HuH-7 (cell line): ENCODE measurements at places on chromosomes 12 and 14.
A peak's percentile ranks its signal among the peaks of the same experiment; 100 is the strongest.

DNA sequence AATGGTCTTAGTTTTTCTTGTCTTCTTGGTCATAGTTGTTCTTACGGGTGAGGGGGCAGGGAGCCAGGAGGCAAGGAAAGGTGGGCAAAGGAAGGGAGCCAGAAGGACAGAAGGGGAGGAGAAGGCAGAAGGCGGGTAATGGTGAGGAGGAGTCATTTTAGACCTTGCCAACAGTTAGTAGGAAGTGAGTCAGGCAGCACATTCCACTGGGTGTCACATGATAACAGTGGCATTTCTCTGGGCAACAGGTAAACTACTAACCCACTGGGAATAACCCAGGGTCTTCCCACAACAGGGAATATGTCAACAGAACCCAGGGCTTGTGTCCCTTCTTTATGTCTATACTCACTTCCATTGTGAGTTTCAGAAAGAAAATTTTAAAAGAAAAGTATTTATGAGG is 127.6 kb downstream of the SLC8A3 start:
- DNase-seq, result no peak

DNA sequence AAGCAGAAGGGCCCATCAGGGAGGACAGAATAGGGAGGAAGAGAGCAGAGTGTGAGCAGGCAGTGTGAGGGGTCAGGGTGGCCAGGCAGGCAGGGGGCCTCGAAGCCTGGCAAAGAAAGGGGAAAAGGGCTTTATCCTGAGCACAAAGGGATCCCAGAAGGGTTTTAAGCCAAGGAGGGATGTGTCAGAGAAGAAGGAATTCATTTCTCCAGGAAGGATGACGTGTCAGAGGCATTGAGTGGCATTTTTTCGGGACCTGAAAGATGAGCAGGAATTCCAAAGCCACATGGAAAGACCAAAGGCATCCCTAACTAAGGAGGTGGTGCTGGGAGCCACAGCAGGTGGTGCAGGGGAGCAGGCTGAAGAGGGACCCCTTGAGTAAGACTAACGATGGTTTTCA is 132.1 kb downstream of the DICER1 start:
- DNase-seq, result no peak

GRCh38 chr12:25929142-25929541 is 29.3 kb upstream of the RASSF8 start:
- DNase-seq, result no peak

- peak; percentile 30 for DNase-seq
Measured at GRCh38 chr12:68611094-68611805, 551 bp downstream of the RAP1B start.

GRCh38 chr12:48980389-48980952 is 2.3 kb downstream of the WNT1 start:
- peak; percentile 94 for DNase-seq

GRCh38 chr12:25960961-25961360 is 2.5 kb downstream of the RASSF8 start:
- DNase-seq, result no peak

DNA sequence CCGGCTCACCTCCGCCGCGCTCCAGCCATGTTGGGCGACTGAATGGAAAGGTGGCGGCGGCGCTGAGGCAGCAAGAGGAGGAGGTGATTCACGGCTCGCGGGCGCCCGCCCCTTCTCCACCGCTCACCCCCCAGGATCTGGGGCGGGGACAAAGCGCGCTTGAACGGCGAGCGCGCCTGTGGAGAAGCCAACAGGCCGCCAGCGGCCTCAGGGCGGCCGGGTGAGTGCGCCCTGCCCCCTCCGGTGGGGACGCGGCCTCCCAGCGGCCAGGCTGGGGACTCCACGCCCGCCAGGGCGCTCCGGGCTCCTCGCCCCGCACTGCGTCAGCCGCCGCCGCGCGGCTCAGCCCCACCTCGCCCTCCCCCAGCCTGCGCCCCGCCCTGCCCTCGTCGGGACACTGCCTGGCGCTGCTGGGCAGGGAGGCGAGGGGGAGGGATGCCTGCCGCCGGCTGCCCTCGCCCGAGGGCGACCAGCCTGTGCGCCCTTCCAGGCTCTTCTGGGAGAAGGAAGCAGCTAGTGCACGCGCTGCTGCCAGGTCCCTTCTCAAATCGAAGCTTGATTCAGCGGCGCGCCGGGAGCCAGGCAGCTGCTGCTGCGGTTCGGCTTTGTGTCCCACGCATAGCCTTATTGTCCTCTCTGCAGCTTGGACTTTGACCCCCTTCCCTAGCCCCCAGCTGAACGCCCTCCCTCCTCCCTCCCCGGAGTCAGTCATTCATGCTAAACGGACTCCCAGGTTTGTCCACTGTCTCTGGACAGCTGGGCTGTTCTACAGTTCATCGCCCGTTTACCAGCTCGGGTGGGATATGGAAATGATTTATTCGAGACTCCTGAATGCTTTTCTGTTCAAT is at the start of gene KIF21A:
Gene KIF21A (minus strand): TSS at position 40 of the 848 bp plus-strand sequence. CDS start 150 bp downstream, outside the sequence.
- DNase-seq, result peak; percentile 84

DNA sequence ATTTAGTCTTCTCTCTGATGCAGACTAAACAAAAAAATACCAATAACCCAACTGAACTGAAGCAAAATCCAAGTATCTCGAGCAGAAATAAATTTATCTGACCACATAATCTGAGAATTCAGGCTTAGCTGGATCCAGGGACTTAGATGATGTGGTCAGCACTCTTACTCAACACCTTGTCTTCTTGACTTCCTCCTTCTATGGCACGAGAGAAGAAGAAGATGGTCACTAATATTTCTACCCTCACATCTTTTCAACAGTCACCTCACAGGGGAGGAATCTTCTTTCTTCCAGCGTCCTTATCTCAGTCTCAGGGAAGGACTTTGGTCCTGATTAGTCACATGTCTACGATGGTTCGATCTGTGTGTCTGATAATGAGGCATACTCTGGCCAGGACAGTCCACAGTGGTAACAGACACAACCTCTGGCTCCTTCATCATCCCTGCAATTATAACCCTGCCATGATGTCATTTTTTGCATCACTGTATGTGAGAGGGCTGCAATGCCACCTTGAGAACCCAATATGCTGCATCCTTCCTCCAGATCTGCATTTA is 15.8 kb downstream of the RGS6 start:
- DNase-seq, result no peak

GRCh38 chr14:20294636-20295035 is 11.1 kb downstream of the TTC5 start:
- DNase-seq, result no peak

DNA sequence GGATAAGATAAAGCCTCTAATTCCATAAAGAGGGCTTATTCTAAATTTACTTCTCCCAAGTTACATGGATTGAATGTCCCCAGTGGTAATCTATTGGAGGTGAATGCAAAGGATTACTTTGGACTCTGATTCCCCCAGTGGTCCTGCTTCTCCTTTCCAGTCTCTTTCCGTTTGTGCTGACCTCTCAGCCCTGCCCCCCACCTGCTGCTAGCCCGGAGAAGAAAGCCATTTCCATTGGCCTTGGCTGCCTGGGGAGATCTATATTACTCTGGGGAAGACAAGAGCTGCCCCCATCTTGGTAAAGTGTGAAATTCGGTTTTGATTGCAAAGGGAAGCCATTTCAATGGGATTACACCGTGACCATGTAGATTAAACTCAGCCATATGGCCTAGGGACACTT is 13.3 kb downstream of the ASCL1 start:
- DNase-seq, result no peak

DNA sequence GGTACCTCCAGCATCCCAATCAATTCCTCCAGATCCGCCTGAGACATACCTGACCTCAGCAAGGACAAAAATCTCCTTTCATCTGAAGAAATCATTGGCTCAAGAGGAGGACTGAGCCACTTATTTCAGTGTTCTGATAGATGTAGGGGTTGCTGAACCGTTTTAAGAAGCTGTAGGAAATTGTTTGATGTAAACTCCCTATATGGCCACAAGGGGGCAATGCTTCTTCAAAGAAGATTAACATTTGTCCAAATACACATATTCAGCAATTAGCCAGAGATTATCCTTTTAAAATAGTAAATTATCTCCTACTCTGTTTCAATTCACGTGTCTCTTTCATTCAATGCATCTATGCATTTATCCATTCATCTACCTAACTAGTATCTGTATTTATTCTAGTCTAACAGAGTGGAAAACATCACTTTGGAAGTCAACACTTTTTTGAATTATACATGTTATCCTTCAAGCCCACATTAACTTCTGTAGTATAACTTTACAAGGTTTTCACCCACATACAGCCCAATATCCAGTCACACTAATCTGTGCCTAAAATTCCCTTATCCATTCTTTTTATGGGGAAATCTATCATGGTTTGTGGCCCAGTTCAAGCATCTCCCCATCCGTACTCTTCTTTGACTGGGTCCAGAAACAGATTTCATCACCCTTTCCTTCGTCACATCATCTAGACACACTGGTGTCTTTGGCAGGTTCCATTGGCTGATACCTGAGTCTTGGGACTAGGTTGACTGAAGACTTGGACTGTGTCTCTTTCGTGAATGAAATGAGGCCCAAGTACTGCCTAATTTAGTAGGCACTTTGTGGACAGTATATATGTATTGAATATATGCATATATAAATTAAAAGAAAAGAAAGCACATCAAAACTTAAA is 411.0 kb upstream of the OR4E1 start:
- DNase-seq, result peak; percentile 7

GRCh38 chr12:57243521-57244311 is 7.3 kb downstream of the STAC3 start:
- DNase-seq, result peak; percentile 82

DNA sequence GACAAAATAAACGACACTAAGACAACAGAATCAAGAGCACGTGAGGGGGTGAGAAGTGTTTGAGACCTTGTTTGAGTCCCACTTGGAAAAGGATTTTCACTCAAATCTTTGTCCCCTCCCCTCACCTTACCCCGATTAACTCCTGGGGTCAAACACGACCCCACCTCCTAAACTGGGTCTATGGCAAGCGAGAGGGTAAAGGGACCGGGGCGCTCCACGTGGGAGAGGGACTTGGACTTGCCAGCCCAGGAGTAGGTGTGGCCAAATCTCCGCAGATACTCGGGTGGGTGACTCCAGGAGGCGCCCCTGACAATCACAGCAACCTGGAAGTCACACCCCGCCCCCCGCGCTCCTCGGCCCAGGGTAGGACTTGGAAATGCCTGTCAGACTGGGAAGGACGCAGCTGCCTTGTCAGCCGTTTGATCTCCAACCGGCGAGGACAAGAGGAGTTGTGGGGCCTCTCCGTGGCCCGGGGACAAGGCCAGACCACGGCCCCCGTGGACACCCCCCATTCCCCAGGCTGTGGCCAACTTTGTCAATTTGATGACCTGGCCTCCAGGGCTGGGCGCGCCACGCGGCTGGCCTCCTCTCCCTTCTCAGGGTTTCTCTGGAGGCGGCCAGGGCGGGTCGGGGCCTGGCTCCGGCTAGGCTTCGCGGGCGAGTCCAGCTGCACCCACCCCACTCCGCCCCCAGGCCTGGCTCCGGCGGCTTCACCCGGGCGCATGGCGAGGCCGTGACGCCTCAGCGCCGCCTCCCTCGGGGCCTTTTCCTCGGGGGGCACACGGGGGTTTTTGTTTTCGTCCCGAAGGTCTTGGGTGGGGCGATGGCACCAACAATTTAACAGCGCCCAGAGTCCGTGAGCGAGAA is 1.1 kb upstream of the BCL11B start:
- DNase-seq, result no peak

DNA sequence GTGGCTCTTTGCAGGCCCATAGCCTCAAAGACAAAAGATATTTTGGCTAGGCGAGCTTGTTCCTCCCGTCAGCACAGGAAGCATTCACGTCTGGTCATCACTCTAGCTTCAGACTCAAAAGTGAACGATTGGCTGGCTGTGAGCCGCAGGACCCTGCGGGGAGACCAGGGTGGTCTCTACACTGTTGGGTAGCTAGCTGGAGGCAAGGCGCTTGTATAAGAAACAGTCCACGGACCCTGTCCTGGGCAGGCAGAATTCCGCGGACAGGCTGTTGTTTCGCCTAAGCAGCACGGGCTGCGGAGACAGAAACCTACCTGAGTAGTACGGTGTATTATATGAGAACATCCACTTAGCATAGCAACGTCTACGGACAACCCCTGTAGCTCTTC is 29.6 kb downstream of the WBP11 start:
- no peak for DNase-seq

- no peak for DNase-seq
Measured at GRCh38 chr14:24368562-24369252, 723 bp downstream of the NFATC4 start.

DNA sequence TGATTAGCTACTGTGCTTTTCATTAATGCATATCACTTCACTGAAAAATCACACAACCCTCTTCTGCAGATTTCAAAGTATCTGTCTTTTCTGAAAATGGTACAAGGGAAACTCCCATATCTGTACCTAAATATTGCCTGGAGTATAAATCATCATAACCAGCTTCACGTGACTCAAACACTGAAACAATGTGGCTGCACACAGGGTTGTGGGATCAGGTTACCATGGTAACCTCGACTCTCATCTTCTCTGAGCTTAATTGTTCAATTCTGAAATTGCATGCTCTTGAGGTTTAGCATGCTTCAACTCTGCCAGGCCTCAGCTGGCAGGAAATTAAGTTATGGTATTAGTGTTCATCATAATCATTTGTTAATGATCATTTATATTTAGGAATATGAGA is 77.5 kb upstream of the CPSF6 start:
- no peak for DNase-seq

- DNase-seq, result no peak
Measured at GRCh38 chr12:64679487-64680001, 69.2 kb downstream of the RASSF3 start.

DNA sequence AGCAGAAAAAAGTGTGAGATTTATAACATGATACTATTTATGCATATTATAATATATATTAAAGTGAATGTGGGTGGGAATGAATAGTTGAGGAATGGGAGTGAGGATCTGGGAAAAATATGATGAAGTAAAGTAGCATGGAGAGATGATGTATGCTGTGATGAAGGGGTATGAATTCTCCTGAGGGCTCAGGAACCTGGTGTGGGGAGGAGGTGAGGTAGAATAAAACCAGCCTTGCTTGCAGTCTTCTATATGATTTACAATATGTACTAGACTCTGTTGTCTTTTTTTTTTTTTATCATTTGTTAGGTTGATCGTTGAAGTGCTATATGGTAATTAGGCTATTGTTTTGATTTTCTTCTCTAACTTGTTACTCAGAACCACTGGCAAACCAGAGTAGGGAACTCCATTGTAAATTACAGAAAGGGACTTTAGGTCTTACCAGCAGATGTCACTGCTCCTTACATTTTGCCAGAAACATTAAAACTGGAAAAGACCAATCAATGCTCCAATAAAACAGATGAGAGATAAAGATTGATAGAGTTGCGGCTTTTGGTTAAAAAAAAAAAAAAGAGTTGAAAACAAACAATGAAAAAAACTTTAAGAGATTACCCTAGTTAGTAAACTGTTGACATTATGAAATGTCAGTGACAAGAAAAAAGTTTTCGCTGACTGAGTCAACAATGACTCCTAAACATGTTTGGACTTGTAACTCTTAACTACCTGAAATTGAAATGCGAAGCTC is 39.9 kb downstream of the ATL1 start:
- DNase-seq, result peak; percentile 3

- DNase-seq, result no peak
Measured at GRCh38 chr12:49964849-49965624, 3.4 kb downstream of the AQP5 start.
